MV-4-11 (cell line): ENCODE measurements at places on chromosomes 12 and 14.

DNA sequence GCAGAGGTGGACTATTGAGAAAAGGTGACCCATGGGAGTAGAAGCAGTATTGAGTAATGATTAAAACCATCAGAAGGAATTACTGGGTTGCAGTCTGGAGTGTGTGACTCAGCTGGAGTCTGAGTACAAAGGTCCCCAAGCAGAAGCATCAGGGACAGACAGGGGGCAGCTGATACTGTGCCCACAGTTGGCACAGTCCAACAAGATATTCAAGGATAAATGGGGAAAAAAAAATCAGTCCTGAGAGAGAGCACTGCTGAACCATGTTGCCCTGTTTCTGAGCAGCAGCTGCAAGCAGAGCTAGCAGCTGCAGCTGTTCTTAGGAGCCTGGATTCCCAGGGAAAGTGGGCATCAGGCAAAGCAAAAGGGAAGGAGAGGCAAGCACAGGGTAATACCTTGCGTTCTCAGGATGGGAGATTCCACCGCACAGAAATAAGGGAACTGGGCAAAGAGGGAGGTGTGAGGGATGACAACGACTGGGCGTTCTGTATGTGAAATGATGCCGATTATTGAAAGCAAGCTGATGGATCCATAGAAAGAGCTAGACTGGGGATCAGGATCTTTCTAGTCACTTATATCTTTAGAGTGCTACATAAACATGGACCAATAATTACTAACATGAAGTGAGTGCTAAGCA lies 17.7 kb downstream of the NEUROD4 start:
- no peak for DNase-seq

- no peak for DNase-seq
Measured at GRCh38 chr12:111405859-111406473, at the start of gene SH2B3. SH2B3 (plus strand) TSS chr12:111405923; CDS start chr12:111418146, 12,223 bp downstream.

- DNase-seq: peak; percentile 11
Measured at GRCh38 chr14:95774265-95775160, 60.6 kb upstream of the TCL1A start.

DNA sequence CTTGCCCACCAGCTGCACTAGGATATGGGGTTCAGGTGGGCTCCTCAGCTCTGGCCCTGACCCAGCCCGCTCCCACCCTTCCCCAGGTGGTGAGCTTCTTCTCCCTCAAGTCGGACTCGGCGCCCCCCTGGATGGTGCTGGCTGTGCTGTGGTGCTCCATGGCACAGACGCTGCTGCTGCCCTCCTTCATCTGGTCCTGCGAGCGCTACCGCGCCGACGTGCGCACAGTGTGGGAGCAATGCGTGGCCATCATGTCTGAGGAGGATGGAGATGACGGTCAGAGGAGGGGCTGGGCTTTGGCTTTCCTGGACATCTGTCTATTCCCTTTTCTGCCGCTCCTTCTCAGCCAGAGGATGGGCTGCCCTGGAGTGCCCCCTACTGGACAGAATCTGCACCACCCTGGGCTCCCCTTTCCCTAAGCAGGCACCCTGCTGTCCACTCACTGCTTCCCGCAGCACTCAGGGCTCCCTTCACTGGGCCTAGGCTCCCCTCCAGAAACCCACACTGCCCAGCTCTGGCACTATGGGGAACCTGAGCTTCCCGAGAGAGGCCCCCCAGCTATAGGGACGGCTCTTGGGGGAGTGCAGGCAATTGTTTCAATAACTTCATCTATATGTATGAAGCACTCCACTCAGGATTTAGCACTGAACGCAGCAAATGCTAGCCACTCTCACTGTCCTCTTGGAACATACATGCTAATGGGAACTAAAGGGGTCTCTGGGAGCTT lies 2.6 kb upstream of the P3H3 start:
- DNase-seq: peak; percentile 72

GRCh38 chr12:88814779-88815178 lies 234.5 kb upstream of the KITLG start:
- no peak for DNase-seq

GRCh38 chr14:24123424-24124417 lies 6.7 kb upstream of the FITM1 start:
- DNase-seq: no peak
